ENCODE measurements at places on chromosomes 4 and X. TPM values are rescaled to one million over a fixed set of nuclear protein-coding genes. Genes with fewer than 3 reads are reported as not detected.
A peak's percentile ranks its signal among the peaks of the same experiment; 100 is the strongest.

DNA sequence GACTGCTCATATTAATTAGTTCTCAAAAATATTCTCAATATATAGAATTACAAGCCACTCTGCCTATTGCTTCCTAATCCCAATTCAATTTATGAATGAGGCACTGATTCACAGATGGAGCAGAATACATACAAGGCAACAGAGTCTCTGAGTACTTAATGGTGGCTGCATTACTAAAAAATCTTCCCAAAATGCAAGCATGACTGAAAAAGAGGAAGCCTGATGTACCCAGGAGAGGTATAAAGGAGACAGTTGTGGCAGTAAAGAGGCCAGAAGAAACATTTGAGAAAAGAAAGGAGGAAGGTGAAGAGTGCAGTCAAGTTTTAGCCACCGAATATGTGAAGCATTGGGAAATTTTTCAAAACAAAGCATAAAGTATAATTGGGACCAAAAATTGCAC, 163.2 kb upstream of the INTU start:
- no peaks in the 10 kb centered on the region for H3K36me3 ChIP-seq
- no peaks in the 10 kb centered on the region for H3K4me1 ChIP-seq
- no peak for DNase-seq

GRCh38 chr4:174538123-174538875, 16.0 kb upstream of the HPGD start:
- DNase-seq, result no peak
- H3K27me3 ChIP-seq, result no peaks in the 10 kb centered on the region
- no peak overlapping the region for H3K27ac ChIP-seq
- H3K4me3 ChIP-seq, result no peak overlapping the region
- no peaks in the 10 kb centered on the region for H3K36me3 ChIP-seq
- no peaks in the 10 kb centered on the region for H3K4me1 ChIP-seq

- H3K36me3 ChIP-seq, result no peaks in the 10 kb centered on the region
- 0 out of 2 replicates have a peak, but pooled peaks cover 9% of the 10 kb centered on the region for H3K4me1 ChIP-seq
- no peak for DNase-seq
- no peak overlapping the region for H3K27ac ChIP-seq
- H3K4me3 ChIP-seq, result no peak overlapping the region
Measured at GRCh38 chrX:17432158-17432557, 57.2 kb downstream of the NHS start.

DNA sequence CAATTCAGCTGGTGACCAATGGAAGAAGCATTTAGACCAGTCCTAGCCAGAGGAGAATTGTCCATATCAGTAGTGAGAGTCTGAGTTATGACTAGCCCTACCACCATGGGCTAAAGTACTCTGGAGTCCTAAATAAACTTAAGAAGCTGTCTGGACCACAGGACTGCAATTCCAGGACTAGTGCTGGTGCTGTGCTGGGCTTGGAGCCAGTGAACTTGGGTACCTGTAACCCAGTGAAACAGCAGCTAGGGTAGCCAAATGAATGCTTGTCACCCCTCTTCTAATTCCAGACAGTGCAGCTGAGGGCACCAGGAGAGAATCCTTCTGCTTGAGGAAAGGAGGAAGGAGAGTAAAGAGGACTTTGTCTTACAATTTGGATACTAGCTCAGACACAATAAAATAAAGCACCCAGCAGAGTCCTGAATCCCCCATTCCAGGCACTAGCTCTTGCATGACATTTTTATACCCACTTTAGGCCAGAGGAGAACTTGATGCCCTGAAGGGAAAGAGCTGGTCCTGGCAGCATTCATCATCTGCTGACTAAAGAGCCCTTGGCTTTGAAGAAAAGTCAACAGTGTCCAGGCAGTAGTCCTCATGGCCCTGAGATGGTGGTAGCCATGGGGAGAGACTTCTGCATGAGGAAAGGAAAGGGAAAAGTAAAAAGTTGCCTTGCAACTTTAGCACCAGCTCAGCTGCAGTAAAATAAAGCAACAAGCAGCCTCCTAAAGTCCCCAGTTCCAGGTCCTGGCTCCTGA, 2675.7 kb downstream of the PCDH7 start:
- H3K36me3 ChIP-seq, result no peaks in the 10 kb centered on the region
- no peak overlapping the region for H3K4me3 ChIP-seq
- DNase-seq, result no peak
- no peak overlapping the region for H3K27ac ChIP-seq
- no peaks in the 10 kb centered on the region for H3K27me3 ChIP-seq

DNA sequence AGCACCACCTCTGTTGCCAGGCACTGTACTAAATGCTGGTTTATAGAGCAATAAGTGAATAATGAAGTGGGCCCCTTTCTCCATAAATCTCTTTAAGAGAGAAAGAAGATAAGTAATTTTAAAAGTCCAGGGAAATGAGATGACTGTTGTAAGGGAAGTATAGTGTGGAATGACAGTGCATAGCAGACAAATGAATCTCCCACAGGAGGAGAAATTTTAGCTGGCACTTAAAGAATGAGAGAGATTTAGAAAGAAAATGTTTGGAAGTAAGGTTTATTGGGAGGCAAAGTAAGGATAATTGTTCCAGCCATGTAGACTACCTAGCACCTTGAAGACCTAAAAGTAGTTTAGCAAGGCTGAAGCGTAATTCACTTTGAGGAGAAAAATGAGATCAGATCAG, 1081.1 kb upstream of the PABPC4L start:
- H3K27me3 ChIP-seq, result no peaks in the 10 kb centered on the region
- H3K4me1 ChIP-seq, result no peaks in the 10 kb centered on the region
- H3K27ac ChIP-seq, result no peak overlapping the region
- no peaks in the 10 kb centered on the region for H3K36me3 ChIP-seq

GRCh38 chr4:1882850-1883271, 11.7 kb downstream of the NSD2 start:
- no peaks in the 10 kb centered on the region for H3K4me1 ChIP-seq
- DNase-seq, result no peak
- no peak overlapping the region for H3K4me3 ChIP-seq

DNA sequence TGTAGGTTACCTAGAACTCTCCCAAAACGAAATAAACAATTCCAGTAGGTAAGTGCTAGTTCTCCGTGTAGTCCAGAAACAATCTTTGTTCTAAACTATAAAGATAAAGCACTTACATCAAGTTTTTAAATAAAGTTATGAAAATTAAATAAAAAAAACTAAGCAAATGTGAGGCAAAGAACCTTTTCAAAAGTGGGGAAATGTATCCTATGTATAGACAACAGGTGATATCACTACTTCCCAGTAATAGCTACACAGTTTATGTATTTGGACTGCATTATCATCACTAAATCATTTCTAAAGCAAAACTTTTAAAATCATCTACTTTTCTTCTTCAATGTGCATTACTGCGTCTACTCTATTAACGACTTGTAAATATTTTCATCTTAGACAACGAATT, 2.0 kb downstream of the YTHDC1 start:
- no peaks in the 10 kb centered on the region for H3K27me3 ChIP-seq
- peaks cover 23% of the 10 kb centered on the region for H3K4me1 ChIP-seq
- no peak for DNase-seq
- no peaks in the 10 kb centered on the region for H3K36me3 ChIP-seq
- peak overlapping the region; percentile 86 for H3K4me3 ChIP-seq

GRCh38 chr4:3413217-3413671, 28.5 kb upstream of the HGFAC start:
- H3K27ac ChIP-seq, result no peak overlapping the region
- no peaks in the 10 kb centered on the region for H3K27me3 ChIP-seq
- no peaks in the 10 kb centered on the region for H3K4me1 ChIP-seq
- no peak overlapping the region for H3K4me3 ChIP-seq

- H3K4me1 ChIP-seq, result peaks cover 27% of the 10 kb centered on the region
- H3K4me3 ChIP-seq, result no peak overlapping the region
- DNase-seq, result no peak
- no peaks in the 10 kb centered on the region for H3K36me3 ChIP-seq
Measured at GRCh38 chr4:102733084-102733483, 27.7 kb downstream of the MANBA start.

- H3K27me3 ChIP-seq, result no peaks in the 10 kb centered on the region
- H3K4me1 ChIP-seq, result no peaks in the 10 kb centered on the region
- H3K4me3 ChIP-seq, result no peak overlapping the region
- H3K36me3 ChIP-seq, result no peaks in the 10 kb centered on the region
- no peak for DNase-seq
Measured at GRCh38 chr4:124806403-124806802, 93.9 kb upstream of the ANKRD50 start.

Gene CT45A10
- total RNA-seq, result not detected

Gene FAM133A
- 2.5 TPM for total RNA-seq

Gene PF4V1
- total RNA-seq, result not detected

Gene MAGEA2
- total RNA-seq, result 18.7 TPM

Gene RNF128
- 0.17 TPM for total RNA-seq

Gene RNF175
- total RNA-seq, result not detected

Gene SMIM10L2A
- total RNA-seq, result not detected

Measured in PC-9 (cell line).